ENCODE measurements at places on chromosomes 5 and 9.

- DNase-seq: no peak
These were observed 114.9 kb upstream of the ADAMTS16 start for GRCh38 chr5:5025098-5025773.

GRCh38 chr5:61280205-61280604 lies 51.9 kb upstream of the ZSWIM6 start:
- DNase-seq: peak; percentile 68

DNA sequence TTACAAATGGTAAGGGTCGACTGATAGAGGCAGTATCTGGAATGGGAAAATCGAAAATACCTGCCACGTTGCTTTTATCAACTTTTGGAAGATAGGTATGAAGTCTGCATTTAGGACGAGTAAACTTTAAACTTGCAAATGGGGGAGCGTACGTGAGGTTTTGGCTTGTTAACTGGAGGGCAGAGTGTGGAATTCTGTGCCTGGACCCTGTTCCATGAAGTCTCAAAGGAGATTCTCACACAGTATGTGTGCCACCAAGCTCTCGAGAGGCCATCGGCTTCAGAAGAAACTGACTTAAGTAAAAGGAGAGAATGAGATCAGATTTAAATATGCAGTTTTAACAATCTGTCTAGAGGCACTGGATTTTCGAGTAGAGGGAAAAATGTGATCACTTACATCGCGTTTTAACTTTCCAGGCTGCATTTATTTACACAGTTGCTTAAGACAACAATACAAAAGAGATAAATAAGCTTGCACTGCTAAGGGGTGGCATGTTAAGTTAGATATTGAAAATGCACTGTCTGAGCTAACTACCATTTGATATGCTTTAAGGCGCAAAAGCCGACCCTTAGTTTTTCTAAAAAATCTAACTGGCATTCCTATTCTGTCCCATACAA lies 401.6 kb downstream of the EBF1 start:
- no peak for DNase-seq

DNA sequence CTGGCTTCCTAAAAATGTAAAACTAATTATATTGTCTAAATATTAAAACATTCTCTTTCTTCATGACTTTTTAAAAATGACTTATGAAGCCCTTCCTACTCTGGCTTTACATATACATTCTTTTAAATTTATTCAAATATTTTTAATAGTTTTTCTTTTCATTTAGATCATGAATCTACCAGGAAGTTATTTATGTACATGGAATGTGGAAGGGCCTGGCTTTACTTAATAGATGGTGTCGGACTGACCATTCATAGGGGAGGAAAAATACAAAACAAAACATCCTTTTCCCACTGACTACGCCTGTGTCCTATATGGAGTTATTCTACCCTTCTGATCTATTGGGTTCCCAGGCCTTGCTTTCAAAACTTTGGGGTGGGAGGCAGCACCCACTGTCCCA lies 129.8 kb downstream of the MACROH2A1 start:
- no peak for DNase-seq

DNA sequence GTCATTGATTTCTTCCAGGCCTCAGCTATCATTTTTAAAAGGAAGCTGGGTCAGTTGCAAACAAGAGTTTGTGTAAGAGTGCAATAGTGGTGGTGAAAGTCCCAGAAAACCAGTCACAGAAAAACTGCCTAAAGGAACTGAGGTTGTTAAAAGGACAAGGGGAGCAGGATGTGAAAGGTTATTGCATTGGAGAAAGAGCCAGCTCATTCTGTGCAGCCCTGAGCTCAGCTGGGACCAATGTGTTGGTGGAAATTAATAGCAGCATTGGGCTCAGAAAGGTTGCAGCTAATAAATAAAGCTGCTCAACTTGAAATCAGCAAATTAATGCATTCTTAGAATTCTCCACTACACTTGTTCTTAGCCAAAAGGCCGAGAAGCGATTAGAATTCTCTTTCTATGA lies 34.9 kb downstream of the NREP start:
- DNase-seq: no peak

DNA sequence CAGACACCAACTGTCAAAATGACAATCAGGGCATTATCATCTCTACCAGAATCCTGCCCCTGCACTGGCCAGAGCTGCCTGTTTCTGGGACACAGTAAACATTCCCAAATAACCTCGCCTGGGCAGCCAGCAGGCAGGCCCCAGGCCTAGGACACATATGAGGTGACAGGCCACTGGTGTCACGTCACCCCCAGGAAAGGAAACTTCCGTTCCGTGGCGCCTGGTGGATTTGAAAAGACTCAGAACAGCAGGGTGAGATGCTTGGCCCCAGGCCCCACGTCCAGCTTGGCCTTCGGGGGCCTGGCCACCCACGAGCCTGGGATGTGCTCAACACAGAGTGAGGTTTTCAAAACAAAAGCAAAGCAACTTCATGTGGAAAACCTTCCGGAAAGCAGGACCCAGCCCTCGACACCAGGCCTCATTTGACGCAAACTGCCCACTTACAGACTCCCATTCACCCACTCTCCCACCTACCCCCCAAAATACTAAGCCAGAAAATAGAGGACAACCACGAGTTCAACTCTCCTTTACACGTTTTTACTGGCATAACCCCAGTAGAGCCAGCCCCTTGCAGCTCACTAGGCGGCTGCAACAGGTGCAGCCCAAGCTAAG lies 1.2 kb downstream of the SEMA4D start:
- no peak for DNase-seq

- DNase-seq: no peak
These were observed 233.6 kb upstream of the SLC24A2 start for GRCh38 chr9:20022410-20022809.

DNA sequence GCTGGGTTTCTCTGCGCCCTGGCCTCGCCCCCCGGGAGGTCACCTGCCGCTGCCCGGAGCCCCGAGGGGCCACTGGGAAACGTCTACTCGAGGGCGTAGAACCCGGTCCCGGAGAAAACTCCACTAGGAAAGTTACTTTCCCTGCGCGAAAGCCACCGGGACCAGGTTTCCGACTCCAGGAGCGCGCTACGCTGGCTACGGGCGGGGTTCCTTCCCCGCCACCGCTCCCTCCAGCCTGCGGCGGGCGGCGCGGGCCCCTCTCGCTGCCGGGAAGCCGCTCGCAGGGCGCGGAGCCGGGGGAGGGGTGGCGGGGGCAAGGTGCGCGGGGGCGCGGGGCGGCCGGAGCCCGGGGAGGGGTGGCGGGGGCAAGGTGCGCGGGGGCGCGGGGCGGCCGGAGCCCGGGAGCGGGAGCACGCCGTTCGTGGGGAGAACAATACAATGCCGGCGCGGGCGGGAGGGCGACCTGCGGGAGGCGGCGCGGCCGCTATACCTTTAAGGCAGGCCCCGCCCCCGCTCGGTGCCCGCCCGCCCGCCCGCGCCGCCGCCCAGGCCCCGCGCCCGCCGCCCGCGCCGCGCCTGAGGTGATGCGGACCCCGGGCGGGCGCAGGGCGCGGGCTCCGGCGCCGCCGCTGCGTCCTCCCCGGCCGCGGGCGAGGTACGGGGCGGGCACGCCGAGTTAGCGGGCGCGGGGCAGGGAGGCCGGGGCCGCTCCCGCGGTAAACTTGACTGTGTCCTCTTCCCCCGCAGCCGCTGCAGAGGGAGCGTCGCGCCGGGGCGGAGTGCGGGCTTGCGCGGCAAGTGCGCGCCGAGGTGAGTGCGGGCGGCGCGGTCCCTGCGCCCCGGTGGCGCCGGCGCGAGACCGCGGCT lies 278.1 kb downstream of the AOPEP start:
- no peak for DNase-seq

GRCh38 chr9:35911690-35912089 lies 2.4 kb downstream of the SPAAR start:
- DNase-seq: no peak

DNA sequence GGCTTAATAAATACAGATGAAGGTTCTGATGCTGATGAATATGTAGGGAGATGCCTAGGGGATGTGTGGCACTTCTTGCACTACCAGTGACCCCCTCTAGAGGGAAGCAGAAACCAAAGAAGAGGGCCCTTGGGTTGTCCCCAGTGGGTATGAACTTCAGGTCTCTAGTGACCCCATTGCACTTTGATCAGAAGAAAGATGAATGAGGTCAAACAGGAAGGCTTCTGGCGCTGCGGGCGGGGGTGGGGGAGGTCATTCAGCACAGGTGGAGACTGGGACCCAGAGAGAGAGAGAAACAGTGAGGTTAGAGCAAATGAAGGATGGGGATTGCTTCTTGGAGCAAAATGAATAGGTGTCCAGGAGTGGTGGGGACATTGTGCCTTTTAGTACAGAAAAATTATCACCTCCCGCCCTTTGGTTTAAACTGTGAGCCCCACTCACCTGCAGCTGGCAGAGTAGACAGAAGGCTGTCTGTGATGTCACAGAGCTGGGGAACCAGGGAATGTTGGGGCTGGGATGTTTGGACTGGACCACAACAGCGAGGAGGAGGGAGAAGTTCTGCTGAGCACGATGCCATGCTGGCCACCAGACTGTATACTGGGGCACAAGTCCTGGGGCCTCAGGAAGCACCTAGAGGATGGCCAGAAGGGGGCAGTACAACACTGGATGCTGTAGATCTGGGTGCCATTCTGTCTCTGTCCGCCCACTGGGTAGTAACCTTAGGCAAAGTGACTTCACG lies at the start of gene TEX48:
TSS of gene TEX48 (minus strand) at position 599 of the 739 bp plus-strand sequence. CDS start 10,469 bp downstream, outside the sequence.
- peak; percentile 90 for DNase-seq

DNA sequence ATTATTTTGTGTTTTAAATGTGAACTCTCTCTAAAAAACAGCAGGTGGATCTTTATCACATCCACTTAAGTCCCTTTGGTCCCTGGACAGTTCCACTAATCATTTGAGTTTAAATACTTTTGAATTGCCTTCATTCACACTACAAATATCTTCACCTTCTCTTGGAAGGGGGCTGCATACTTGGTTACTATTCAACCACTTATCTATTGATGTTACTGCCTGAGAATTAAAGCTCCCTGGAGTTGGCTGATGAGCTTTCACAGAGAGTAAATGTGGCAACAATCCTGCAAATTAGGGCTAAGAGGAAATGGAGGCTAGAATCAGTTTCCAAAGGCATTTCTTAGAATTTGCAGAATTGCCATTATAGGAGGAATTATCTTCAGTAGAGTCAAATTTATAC lies 180.4 kb downstream of the ST8SIA4 start:
- no peak for DNase-seq

GRCh38 chr5:16160706-16161105 lies 18.9 kb downstream of the MARCHF11 start:
- DNase-seq: peak; percentile 58

GRCh38 chr5:87887247-87887646 lies 381.4 kb downstream of the TMEM161B start:
- no peak for DNase-seq

GRCh38 chr5:62093976-62094375 lies 212.0 kb upstream of the KIF2A start:
- no peak for DNase-seq

GRCh38 chr5:19369048-19369447 lies 619.0 kb downstream of the CDH18 start:
- no peak for DNase-seq

GRCh38 chr9:124180557-124180956 lies 77.2 kb upstream of the NEK6 start:
- no peak for DNase-seq

GRCh38 chr9:85224301-85224700 lies 517.5 kb downstream of the AGTPBP1 start:
- no peak for DNase-seq

DNA sequence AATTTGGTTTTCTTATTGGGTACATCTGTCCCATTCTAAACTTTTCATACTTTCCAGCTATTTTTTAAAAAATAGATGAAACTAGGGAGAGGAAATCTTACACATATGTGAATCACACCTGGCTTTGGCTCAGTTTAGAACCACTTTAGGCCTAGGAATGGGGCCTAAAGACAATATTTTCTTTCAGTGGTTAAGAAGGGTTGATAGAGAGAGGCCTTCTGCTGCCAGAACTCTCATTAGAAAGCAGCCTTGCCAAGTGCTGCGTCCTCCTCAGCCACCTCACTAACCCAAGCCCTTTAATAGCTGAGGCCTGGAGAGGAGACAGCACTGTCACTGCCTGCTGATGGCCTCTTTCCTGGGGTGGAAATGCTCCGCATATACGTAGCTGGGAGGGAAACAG lies 167.5 kb downstream of the SAXO1 start:
- no peak for DNase-seq

- DNase-seq: no peak
These were observed 62.7 kb upstream of the OSMR start for GRCh38 chr5:38783011-38783561.

GRCh38 chr5:74054139-74054538 lies 428.1 kb downstream of the ARHGEF28 start:
- DNase-seq: no peak

DNA sequence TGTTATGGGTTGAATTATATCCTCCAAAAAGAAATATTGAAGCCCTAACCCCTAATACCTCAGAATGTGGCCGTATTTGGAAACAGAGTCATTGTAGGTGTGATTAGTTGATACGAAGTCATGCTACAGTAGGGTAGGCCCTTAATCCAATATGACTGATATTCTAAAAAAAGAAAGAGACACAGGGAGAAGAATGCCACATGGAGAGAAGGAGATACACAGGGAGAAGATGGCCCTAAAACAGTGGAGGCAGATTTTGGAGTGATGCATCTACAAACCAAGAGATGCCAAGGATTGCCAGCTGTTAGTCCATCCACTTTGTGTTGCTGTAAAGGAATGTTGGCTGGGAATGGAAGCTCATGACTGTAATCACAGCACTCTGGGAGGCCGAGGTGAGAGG lies 21.3 kb downstream of the ARRDC3 start:
- no peak for DNase-seq

- DNase-seq: no peak
These were observed 326.7 kb upstream of the GRAMD2B start for GRCh38 chr5:126096442-126097006.

DNA sequence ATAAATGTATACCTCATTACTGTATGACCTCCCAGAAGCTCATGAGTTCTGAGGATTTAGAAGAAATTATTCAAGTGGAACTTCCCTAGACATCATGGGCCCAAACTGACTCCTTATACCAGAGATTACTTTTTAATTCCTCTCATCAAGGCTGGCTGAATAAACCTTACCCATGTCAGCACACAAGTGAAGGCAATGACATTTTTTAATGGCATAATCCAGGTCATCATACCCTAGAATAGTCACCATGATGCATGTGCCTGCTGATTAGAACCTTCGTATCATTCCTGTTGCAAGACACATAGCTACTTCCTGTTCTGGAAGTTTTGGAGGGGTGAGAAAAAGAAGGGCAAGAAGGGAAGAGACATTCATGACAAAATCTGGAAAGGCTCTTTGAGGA lies 49.8 kb upstream of the IFNK start:
- peak; percentile 34 for DNase-seq

DNA sequence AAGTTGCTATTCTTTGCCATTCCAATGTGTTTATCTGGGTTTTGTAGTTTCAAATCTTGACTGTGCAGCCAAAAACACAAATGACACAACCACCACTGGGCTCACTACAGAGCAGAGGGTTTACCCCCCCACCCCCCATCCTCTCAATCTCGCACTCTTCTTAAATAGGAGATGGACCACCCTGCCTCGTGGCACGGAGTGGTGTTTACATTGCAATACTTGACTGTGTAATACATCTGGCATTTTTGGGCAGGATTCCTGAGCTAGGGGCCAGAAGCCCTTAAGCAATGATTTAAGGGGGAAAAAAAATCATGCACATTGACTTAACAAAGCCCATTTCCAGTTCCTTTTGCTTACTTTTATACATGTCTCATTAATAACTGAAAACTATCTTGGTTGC lies 19.0 kb downstream of the PTCH1 start:
- no peak for DNase-seq

All from inflammatory macrophage (primary cell).